ENCODE measurements at places on chromosomes 7 and 10.

GRCh38 chr10:69088801-69089501 lies 1.0 kb downstream of the SRGN start:
- DNase-seq, result no peak

DNA sequence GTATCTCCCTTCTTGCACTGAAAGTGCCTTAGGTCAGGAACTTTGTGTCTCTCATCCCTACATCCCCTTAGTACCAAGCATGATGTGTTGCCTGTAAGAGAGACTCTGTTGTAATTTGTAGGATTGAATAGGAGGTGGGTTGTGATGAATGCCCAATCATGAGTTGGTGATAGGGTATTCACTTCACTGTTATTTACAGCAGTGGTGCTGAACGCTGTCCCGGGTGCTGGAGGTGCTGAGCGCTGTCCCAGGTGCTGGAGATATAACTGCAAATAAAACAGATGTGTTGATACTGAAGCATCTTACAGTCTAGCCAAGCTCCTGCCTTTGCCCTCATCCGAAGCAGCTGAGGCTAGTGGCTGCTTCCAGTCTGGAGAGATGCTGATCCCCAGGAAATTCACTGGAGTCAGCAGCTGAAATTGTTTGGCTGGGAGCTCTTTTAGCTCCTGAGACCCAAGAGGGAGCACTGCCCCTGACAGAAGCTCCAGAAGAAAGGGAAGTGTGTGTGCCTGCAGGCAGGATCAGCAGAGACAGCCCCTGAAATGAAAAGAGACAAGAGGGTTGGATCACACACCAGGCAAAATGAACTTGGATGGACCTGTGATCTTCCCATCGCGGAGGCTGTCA lies 183.4 kb downstream of the SORCS3 start:
- no peak for DNase-seq

DNA sequence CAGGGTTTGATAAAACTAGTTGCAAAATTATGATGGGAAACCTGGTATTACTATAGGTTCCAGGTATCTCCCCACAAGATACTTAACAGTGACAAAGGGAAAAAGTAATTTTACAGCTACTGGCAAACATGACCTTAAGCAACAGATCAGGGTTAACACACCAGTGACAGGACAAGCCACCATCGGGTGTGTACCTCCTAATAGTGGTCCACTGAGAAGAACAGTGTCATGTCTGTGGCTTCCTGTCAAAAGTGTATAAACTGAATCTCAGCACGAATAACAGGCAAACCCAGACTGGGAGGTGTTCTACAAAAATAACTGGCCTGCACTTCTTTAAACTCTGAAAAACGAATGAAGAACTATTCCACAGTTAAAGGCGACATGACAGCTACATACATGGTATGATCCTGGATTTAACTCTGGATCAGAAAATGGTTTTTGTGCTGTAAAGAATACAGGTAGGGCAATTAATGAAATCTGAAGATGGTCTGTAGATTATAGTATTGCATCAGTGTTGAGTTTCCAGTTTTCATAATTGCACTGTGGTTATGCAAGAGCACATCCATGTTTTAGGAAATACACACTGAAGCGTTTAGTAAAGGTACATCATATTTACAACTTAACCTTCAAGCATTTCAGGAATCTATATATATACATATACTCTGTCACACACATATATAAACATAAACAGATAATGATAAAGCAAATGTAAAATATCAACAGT lies 32.0 kb upstream of the ARMS2 start:
- no peak for DNase-seq

- no peak for DNase-seq
Observed at GRCh38 chr10:49761201-49761788, 828 bp downstream of the OGDHL start.

- no peak for DNase-seq
Observed at GRCh38 chr10:97882142-97883091, 32.8 kb downstream of the GOLGA7B start.

DNA sequence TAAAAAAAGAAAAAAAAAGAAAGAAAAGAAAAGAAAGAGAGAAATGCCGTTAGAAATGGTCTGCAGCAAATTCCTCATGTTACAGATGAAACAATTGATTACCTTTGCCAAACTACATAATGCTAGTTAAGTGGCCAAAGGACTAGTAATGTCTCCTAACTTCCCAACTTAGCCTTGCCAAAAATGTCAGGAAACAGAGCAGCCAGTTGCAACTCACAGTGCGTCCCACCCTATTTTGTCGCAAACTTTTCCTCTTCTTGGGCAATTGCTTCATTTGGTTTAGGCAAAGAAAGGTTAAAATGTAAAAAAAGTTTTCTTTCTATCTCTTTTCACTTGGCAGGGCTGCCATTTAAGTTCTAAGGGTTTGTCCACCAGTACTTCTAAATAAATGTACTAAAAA lies 53.1 kb downstream of the APBB1IP start:
- DNase-seq, result no peak

- DNase-seq, result no peak
Observed at GRCh38 chr7:72069263-72069662, 342.9 kb downstream of the CALN1 start.

GRCh38 chr7:52764492-52765169 lies 270.8 kb upstream of the POM121L12 start:
- no peak for DNase-seq

Measured in suprapubic skin (tissue), 4 donors.